ENCODE measurements at places on chromosomes 5 and 9. TPM values are rescaled to one million over a fixed set of nuclear protein-coding genes. Genes with fewer than 3 reads are reported as not detected.
A peak's percentile ranks its signal among the peaks of the same experiment; 100 is the strongest.

DNA sequence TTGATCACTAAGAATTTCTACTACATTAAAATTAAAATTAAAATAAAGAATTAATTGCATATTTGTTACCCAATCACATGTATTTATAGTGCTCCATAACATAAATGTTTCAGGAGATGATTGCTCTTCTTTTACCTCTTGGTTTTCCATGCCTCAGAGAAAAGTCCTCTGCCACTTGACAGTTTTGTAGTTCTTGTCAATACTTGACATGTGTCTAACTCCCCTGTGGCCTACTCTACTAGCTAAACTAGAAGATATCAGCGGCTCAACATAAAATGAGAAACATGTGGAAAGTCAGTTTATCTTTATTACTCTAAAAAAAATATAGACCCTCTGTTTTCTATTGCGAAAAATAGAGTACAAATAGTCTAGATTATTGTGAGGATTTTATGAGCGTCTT lies 650.6 kb upstream of the NUDT12 start:
- no peak for DNase-seq

GRCh38 chr5:167967494-167968177 lies 323.8 kb upstream of the WWC1 start:
- no peak for DNase-seq

DNA sequence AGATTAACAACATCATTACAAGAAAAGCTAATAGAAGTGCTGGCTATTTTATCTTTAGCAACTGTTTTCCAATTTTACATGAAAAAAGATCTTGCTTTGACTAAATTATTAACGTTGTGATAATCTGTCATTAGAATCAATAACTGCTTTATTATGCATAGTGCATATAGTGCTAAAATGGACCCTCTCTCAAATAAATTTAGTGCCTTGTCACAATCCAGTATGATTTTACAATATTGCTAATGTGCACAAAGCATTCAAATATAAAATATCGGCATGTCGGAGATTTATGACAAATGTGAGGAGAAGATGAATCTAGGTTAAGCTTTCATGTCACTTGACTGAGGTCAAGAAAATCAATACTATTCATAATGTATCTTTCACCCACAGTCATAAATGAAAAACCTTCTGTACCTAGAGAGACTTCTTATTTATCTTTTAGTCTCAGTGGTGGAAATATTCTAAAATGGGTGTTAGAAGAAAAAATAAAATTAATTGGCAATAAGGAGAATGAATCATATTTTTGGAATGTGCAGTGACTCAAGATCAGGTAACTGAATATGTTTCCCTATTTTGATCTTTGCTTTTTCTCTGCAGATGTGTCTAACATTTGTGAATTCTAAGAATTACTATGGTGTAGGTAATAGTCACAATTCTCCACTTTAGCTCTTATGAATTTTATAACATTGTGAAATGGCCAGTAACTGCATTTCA lies 672.9 kb upstream of the GRAMD2B start:
- DNase-seq, result no peak

The NPR3 gene
- total RNA-seq, result 22.0 TPM

The TAF11L5 gene
- not detected for total RNA-seq

The NOXA1 gene
- 0.94 TPM for total RNA-seq

DNA sequence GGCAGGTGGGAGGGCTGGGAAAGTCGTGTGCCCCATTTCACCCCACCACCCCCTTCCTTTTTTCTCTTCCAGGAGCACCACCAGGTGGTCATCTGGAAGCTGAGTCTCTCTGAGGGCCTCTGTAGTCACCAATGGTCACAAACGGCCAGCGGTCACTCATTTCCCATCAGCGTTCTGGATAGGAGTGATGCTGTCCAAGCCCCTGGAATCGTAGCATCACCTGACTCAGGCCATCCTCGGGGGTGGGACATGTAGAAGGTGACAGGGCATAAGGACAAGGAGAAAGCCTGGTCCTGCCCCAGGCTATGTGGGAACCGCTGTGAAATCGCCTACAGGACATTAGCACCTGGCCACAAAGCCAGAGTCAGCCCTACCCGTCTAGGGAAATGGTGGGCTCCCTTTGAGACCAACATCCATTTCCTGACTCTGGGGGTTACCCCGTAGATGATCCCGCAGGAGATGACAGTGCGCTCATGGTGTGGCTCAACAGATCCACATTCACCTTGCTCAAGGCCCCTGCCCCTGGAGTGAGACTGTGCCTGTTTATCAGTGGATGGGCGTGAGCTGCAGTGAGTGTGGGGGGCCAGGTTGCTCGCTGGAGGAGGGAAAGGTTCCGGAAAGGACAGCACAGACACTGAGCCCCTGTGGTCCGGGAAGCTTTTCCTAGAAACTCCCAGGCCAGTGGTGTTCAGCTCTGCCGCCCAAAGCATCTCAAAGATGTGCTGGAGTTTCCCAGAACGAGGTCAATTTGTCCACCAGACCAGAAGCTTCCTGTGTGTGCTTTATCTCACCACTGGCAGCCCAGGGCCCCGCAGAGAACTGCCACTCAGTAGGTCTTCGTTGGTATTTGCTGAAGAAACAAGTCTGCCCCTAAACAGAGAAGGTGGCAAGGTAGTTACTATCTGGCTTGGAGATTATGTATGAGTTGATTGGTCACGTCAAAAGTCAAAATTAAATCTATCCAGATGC lies 61.1 kb upstream of the UNC5A start:
- peak; percentile 32 for DNase-seq

The GABRA1 gene
- total RNA-seq, result not detected

DNA sequence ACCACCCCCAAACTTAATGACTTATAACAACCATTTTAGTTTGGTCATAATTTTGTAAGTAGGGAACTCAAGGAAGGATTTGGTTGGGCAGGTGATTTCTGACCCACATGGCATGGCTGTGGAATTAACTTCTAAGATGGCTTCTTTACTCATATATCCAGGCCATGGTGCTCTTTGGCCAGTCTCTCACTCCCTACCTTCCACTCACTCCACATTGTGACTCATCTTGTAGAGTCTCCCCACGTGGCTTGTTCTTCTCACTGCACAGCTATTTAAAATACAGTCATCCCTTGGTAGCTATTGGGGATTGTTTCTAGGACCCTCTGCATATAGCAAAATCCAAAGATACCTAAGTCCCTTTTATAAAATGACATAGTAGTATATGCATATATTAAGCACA lies 76.6 kb upstream of the MAST4 start:
- DNase-seq, result no peak

DNA sequence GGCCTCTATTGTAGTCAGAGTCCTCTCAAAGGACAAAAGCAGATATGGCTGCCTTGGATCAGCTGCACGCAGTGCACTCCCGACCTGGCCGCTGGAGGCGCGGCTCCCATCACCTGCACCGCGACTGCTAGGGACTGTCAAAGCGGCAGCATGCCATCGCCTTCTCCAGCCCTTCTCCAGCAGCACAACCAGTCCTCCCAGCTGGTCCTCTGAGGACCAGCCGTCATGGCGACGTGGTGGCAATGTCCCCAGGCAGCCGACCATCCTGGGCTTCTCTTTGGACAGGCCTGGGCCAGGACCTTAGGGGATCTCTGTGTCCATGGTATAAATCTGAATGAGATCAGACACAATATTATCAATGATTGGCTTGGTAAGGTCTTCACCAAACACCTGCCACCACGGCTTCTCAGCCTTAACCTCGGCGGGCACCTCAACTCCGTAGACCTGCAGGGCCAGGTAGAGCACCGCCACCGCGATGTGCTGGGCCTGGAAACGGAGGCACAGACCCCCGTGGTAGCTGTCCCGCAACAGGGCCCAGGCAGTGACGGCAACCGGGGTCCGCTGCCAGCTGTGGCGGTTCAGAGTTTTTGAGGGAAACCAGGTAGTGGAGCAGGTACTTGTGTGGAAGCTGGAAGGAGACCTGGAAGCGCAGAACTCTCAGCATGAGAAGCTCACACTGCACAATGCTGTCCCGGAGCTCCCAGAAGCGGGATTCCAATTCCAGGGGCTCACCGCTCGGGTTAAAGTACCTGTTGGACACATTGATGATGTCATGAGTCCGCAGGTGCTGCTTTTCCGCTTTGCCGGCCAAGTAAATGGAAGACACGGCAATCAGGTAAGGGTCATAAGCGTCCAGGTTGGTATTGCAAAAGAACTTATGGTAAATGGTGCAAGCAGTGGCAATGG lies 8.5 kb downstream of the DUSP1 start:
- DNase-seq, result no peak

The MLANA gene
- total RNA-seq, result not detected

GRCh38 chr5:113266913-113267227 lies 167.9 kb downstream of the TSSK1B start:
- no peak for DNase-seq

DNA sequence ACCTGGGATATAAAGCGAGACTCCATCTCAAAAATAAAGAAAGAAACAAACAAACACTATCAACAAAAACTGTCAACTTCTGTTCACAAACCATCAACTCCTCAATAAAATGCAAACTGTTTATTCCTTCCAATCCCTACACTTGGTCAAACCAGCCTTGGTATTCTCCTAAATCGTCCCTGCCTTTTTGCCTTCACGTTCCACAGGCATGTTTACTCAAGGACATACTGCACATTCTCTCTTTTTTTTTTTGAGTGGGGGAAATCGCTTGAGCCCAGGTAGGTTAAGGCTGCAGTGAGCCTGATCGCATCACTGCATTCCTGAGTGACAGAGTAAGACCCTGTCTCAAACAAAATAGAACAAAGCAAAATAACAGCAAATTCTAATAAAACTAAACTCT lies 13.0 kb downstream of the UBAP2 start:
- no peak for DNase-seq

DNA sequence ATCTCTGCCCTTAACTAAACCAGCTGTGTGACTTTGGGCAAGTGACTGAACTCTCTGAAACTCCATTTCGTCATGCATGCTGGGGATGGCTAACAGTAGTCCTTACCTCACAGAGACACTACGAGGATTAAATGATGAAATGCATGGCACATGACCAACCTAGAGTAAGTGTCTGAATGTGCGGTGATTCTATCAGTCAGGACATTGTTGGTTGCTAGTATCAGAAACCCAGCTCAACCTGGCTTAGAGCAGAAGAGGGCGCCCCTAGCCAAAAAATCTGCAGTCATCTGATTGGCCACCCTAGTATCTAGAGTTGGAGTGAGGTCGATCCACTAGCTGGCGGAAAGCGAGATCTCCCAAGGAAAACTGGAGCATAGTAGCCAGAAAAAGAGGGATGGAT lies 25.2 kb downstream of the NEURL1B start:
- no peak for DNase-seq

DNA sequence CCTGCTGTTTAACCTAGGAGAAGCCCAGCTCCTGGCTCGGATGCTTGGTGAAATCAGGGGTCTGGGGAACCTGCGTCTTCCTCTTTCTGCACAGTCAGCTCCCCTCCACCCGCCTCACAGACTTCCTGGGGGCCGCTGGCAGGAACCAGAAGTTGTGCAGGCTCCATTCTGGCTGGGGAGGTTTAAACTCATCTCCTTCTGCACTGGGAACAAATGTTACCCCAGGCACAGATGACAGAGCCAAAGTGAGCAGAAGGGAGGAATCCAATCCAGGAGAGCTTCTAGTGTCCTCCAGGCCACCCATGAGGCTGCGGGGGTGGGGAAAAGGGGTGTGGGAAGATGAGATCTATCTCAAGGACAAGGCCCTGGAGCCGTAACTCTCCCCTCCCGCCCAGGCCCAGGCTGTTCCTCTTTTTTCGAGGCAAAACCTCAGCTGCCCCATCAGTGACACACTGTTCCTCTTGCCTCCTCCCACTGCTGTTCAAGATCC lies 31.2 kb downstream of the KCNMB1 start:
- DNase-seq, result peak; percentile 78

GRCh38 chr5:157292599-157292998 lies 26.7 kb downstream of the CYFIP2 start:
- DNase-seq, result no peak

The ORM1 gene
- not detected for total RNA-seq

The PGM5 gene
- total RNA-seq, result 281 TPM

- DNase-seq, result no peak
Measured at GRCh38 chr5:19880859-19881436, 107.1 kb downstream of the CDH18 start.

The SPACA9 gene
- 17.1 TPM for total RNA-seq

DNA sequence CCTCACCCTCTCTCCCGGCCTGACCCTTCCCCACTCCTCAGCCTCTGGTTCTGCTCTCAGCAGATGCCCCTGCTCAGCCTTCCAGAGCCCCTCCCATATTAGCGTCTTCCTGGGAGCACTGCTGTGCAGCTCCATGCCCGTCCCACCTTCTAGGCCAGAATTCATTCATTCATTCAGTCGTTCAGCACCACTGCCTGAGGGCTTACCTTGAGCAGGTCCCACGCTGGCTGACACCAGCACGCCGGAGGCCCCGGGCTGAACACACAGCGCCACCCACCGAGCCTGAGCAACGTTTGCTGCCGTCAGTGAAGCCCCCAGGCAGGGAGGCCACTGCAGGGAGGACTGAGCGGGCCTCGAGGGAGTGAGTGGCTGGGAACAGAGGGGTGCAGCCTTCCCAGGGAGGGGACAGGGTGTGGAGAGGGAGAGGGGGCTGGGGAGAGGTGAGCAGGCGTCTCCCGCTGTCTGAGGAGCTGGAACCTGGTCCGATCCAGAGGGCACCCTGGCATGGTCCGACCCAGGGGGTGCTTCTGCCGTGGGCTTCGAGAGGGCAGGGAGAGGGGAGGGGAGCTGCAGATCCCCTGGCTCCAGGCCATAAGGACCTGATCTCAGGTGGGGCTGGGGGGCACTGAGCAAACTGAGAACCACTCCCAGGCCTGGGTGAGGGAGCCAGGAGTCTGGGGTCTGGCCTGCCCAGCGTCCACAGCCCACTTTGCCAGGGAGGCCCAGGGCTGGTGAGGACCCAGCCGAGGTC lies 98.8 kb upstream of the RAPGEF1 start:
- DNase-seq, result no peak
